ENCODE measurements at places on chromosomes 3 and 15. TPM values are rescaled to one million over a fixed set of nuclear protein-coding genes. Genes with fewer than 3 reads are reported as not detected.
A peak's percentile ranks its signal among the peaks of the same experiment; 100 is the strongest.

ZNF660 gene
- polyA plus RNA-seq = 4.9 TPM

UMPS gene
- polyA plus RNA-seq = 12.1 TPM

DNA sequence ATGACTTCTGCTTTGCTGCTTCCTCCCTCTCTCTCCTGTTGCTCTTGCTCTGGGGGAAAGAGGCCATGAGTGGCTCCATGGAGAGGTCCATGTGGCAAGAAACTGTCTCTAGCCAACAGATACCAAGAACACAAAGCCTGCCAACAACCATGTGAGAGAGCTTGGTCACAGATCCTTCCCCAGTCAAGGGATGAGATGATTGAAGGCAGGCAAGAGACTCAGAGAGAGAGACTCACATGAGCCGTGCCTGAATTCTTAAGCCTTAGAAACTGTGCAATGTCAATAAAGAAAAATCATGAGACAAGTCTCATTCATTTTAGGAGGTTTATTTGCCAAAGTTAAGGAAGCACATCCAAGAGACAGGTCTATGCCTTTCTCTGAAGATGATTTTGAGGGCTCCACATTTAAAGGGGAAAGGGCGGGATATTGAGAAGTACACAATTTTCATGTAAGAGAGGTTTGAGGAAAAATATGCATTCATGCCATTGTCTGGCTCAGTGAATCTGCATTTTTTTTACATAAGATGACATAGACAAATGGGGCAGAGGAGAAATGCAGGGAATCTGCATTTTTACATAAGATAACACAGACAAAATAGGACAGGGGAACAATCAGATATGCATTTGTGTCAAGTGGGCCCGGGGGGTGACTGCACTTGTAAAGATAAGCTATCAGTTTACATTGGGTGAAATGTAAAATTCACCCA, 59.5 kb upstream of the SUCLG2 start:
- H3K27ac ChIP-seq = no peak overlapping the region
- no peak overlapping the region for H3K4me3 ChIP-seq
- no peak for DNase-seq
- H3K4me1 ChIP-seq = no peaks in the 10 kb centered on the region
- no peaks in the 10 kb centered on the region for H3K36me3 ChIP-seq

GRCh38 chr3:78785004-78785403, 982.8 kb downstream of the ROBO1 start:
- H3K4me1 ChIP-seq = no peaks in the 10 kb centered on the region
- no peak for DNase-seq
- no peak overlapping the region for H3K4me3 ChIP-seq

DNA sequence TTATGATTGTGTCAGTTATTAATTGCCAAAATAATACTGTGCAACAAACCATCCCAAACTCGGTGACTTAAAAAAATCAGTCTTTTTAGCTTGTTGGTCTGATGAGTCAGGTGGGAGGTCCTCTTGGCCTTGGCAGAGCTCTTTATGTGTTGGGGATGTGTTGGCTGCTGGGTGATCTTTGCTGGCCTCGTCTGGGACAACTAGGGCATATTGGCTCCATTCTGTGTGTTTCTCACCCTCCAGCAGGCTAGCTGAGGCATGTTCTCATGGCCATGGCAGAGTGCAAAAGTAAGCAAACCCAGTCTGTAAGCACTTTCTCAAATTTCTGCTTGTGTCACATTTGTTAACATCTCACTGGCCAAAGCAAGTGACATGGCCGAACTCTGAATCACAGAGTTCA, 251.6 kb downstream of the RPLP1 start:
- no peaks in the 10 kb centered on the region for H3K4me1 ChIP-seq
- no peak overlapping the region for H3K27ac ChIP-seq
- no peak for DNase-seq
- H3K4me3 ChIP-seq = no peak overlapping the region
- peaks cover 4% of the 10 kb centered on the region for H3K27me3 ChIP-seq
- no peaks in the 10 kb centered on the region for H3K36me3 ChIP-seq

DNA sequence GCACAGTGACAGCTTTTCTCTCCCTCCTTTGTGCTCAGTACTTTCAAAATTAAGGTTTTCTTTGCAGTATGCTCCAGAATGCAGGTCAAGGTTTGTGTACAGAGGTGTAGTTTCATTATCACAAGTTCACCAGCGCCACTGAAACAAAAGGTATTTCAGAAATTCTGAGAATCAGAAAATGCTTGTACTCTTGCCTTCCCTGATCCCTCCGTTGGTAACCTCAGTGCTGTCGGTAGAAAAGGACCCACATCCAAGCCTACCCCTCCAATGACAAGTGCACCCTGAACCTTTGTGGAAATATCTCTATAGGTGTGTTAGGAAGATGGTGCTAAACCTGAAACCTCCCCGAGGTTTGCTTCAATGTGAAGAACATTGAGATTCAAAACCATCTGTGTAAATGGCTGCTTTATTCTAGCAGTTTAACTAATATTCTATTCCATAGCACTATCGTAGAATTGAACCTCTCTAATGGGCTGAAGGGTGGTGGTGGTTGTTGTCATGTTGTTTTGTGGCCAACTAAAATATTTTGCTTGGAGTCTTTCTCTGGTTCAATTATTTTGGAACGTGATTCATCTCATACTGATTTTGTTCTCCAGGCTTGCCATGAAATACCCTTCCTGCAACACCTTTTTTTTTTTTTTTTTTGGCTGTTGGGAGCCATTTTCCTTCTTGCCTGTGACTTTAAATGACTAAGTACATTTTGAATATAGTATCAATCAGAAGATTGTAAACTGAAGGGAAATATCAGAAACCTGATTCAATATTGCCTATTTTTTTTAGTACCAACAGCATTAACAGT, 20.7 kb downstream of the ZBTB38 start:
- H3K4me1 ChIP-seq = no peaks in the 10 kb centered on the region
- H3K36me3 ChIP-seq = peaks cover 4% of the 10 kb centered on the region
- H3K27ac ChIP-seq = no peak overlapping the region
- no peaks in the 10 kb centered on the region for H3K27me3 ChIP-seq
- no peak overlapping the region for H3K4me3 ChIP-seq

IL20RB gene
- 0.67 TPM for polyA plus RNA-seq

GRCh38 chr3:130971208-130971607, 55.4 kb downstream of the ASTE1 start:
- no peaks in the 10 kb centered on the region for H3K27me3 ChIP-seq
- no peak for DNase-seq
- no peak overlapping the region for H3K4me3 ChIP-seq

GRCh38 chr3:188955919-188956318, 215.9 kb upstream of the TPRG1 start:
- no peaks in the 10 kb centered on the region for H3K27me3 ChIP-seq
- H3K4me3 ChIP-seq = no peak overlapping the region
- peak overlapping the region; percentile 24 for H3K27ac ChIP-seq

TMEM207 gene
- polyA plus RNA-seq = not detected

LTK gene
- 17.4 TPM for polyA plus RNA-seq

GRCh38 chr3:31546725-31547124, 14.0 kb downstream of the STT3B start:
- no peak overlapping the region for H3K27ac ChIP-seq
- DNase-seq = no peak
- peaks cover 3% of the 10 kb centered on the region for H3K4me1 ChIP-seq
- H3K27me3 ChIP-seq = no peaks in the 10 kb centered on the region
- H3K36me3 ChIP-seq = no peaks in the 10 kb centered on the region

- no peaks in the 10 kb centered on the region for H3K27me3 ChIP-seq
- no peak for DNase-seq
- no peaks in the 10 kb centered on the region for H3K36me3 ChIP-seq
Measured at GRCh38 chr3:56428667-56429066, 39.6 kb downstream of the ERC2 start.

DNA sequence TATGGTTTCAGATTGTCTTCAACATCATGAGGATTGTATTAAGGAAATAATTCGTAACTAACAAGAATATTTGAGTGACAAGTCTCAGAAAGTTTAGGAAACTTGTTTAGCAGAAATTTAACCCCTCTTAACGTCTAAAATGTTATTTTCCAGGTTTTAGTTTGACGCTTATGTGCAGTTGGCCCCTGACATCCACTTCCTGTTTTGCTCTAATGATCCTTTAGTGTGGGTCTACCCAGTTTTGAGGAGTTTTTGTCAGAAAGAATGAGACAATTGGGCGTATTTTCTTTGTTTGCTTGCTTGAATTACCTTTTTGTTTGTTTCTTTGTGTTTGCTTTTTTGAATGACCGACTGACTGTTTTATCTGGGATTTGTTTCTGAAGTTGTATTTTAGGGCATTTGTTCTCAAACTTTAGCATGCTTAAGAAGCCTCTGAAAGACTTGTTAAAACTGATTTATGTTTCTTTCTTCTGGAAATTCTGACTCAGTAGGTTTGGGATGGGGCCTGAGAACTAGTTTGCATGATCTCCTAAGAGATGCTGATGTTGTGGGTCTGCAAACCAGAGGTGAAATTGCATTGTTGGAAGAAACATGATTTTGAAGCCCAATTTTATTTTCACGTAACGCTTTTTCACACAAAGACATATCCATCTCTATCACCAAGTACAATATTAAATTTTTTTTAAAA, 20.6 kb downstream of the RBMS3 start:
- no peak for DNase-seq
- H3K4me1 ChIP-seq = no peaks in the 10 kb centered on the region
- no peak overlapping the region for H3K4me3 ChIP-seq
- no peaks in the 10 kb centered on the region for H3K27me3 ChIP-seq
- no peak overlapping the region for H3K27ac ChIP-seq

DNA sequence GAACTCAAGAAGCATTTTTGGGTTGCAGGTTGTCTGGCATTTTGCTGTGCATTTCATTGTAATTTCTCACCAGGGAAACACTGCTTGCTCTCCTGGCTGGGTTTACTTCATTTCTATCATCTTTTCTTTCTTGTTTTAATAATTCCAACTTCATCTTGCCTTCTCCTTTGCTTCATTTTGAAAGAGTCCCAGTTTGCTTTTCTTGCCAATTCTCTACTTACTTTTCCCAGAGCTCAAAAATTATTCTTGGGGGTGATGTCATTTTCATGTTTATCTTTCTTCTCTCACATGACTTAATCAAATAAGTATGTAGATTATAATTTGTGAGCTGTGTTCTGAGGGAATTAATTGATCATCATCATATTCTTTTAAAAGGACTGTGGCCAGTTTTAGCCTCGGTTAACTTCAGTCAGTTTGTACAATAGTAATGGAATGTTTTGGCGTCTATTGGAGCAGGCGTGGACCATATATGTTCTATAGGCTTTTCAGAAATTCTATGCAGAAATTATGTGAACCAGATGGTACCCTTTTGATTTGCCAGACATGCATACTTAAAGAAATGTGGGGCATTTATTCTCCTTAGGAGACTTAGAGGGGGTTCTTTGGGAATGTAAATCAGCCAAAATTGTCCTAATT, 30.1 kb downstream of the SH3GL3 start:
- no peaks in the 10 kb centered on the region for H3K4me1 ChIP-seq
- DNase-seq = no peak
- no peaks in the 10 kb centered on the region for H3K27me3 ChIP-seq
- H3K4me3 ChIP-seq = no peak overlapping the region
- no peaks in the 10 kb centered on the region for H3K36me3 ChIP-seq

DNA sequence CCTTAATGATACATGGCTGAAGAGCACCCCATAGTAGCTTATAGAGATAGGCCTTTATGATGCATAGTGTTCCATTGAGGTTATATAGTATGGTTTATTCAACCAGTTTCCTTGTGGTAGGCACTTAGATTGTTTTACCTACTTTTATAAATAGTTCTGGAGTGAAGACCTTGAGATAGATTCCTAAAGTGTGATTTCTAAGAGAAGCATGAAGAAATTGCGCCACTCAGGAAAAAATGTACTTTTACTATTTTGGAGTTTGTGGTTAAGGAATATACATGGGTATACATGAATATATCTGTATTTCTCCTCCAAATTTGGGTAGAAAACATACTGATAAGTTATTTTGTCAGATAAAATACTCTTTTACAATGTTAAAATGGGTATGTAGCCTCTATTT, 70.5 kb downstream of the CHD2 start:
- DNase-seq = no peak
- no peaks in the 10 kb centered on the region for H3K4me1 ChIP-seq
- H3K27me3 ChIP-seq = no peaks in the 10 kb centered on the region
- H3K27ac ChIP-seq = no peak overlapping the region
- peaks cover 33% of the 10 kb centered on the region for H3K36me3 ChIP-seq

GRCh38 chr15:40510201-40510600, 39.4 kb downstream of the CHST14 start:
- H3K27me3 ChIP-seq = peaks cover 4% of the 10 kb centered on the region
- H3K36me3 ChIP-seq = no peaks in the 10 kb centered on the region
- H3K4me1 ChIP-seq = peaks cover 4% of the 10 kb centered on the region
- DNase-seq = no peak

ALG1L2 gene
- polyA plus RNA-seq = 0.69 TPM

DNA sequence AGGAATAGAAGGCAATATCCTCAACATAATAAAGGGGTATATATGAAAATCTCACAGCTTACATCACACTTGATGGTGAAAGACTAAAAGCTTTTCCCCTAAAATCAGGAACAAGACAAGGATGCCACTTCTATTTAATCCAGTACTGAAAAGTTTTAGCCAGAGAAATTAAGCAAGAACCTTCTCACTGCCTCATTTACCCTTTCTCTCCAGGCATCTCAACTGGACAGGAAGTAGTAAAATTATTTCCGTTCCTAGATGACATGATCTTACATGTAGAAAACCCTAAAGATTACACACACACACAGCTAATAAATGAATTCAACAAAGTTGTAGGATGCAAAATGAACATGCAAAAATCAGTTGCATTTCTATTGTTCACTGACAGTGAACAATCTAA, 11.2 kb downstream of the SCAP start:
- H3K4me1 ChIP-seq = no peaks in the 10 kb centered on the region
- H3K27me3 ChIP-seq = no peaks in the 10 kb centered on the region
- DNase-seq = no peak
- H3K4me3 ChIP-seq = no peak overlapping the region

DNA sequence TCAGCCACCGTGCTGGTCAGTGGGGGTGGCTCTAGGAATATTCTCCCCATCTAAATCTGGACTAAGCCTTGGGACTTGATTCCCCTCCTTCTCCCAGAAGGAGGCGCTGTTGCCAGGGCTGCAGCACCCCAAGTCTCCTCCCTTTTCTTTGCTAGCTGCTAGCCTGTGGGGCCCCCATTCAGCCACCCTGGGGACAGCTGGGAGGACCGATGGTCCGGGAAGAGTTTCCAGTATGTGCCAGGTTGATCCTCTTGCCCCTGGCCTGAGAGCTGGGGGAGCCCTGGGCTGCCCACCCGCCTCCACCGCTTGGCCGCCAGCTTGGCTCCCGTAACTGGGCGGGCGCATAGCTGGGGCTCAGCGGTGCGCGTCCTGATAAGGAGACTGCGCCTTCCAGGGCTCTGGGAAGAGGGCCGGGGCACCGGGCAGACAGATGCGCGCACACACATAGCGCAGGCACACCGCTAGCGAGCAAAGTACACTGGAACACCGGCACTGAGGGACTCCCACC, 4.2 kb downstream of the SMAD6 start:
- no peaks in the 10 kb centered on the region for H3K36me3 ChIP-seq
- H3K27ac ChIP-seq = peak overlapping the region; percentile 65
